ENCODE measurements at places on chromosomes 11 and 22.

- DNase-seq, result no peak
Measured at GRCh38 chr22:45125188-45125587, 38.5 kb upstream of the NUP50 start.

- peak; percentile 29 for DNase-seq
Measured at GRCh38 chr11:44329472-44330230, 19.7 kb upstream of the ALX4 start.

DNA sequence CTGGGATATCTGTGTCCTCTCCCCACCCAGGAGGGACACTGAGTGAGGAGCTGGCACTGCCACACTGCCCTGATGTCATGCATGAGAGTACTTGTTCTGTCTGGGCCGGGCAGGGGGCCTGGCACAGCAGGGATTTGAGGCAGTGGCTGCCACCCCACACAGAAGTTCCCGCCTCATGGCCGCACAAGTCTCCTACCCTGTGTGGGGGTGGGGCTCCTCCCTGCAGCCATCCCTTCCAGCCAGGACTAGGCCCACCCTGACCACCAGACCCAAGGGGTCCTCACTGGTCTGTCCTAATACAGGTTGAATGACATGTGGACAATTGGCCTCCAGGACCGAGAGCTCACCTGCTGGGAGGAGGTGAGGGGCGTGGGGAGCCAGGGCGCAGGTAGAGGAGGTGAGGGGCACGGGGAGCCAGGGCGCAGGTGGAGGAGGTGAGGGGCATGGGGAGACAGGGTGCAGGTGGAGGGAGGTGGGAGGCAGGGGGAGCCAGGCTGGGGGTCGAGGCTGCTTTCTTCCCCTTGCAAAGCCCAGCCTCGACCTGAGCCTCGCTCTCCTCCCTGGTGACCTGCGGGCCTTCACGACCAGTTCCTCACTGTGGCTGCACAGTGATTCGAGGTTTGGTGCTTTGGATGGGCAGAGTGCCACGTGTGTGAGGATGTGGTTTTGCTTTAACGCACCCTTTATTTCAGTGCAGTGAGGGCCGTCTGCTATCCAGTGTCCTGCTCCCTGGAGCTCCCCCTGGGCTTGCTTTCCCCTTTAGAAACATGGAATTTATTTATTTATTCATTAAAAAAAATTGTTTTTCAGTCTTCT lies 7.4 kb downstream of the LZTR1 start:
- DNase-seq, result no peak

DNA sequence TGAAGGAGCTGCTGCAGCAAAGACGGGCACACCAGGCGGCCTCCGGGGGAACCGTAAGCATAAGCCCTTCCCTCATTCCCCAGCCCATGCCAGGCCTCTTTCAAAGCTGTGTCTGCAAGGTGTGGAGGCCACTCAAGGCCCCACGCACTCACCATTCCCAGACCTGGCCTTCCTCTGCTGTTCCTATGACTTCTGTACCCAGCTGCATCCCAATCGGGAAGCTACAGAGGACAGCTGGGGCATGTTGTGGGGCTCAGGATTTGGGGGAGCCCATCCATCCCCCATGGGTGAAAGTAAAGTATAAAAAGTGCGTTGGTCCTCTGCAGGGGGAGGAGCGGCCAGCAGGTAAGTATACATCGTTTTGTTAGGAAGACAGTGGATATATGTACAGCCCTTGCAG lies 2.2 kb downstream of the POU2AF3 start:
- DNase-seq, result no peak

GRCh38 chr11:120512739-120513435 lies 1.3 kb downstream of the GRIK4 start:
- no peak for DNase-seq

DNA sequence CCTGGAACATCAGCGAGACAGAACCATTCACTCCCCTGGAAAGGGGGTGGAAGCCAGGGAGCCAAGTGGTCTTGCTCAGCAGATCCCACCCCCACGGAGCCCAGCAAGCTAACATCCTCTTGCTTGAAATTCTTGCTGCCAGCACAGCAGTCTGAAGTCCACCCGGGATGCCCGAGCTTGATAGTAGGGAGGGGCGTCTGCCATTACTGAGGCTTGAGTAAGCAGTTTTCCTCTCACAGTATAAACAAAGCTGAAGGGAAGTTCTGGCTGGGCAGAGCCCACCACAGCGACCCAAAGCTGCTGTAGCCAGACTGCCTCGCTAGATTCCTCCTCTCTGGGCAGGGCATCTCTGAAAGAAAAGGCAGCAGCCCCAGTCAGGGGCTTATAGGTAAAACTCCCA lies 764.8 kb upstream of the LUZP2 start:
- DNase-seq, result no peak

DNA sequence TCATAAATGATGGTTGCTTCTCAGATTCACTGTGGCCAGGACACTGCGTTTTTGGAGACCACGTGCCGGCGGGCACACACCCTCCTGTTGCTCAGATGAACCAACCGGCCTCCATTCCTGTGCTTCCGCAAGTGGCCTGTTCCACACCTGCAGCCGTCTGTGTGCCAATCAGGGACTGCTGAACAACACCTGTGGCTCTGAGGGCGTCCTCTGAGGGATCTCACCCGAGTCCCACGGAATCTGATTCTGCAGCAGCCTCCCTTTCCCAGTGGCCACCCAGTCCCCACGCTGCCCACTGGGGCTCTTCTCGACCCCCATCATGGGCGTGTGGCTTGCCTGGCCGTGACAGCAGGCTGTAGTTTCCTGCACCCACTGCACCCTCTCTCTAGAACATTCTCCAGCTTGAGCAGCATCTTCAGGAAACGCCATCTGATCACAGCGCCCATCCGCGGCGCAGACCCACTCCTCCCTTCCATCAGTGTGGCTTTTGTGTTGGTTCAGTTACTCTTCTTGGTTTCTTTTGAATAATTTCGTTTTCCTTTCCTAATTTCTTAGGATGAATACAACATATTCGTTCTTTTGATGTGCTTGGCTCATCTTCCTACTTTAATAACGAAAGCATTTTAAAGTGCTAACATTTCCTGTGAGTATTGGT lies 100.3 kb upstream of the SLC22A12 start:
- no peak for DNase-seq

DNA sequence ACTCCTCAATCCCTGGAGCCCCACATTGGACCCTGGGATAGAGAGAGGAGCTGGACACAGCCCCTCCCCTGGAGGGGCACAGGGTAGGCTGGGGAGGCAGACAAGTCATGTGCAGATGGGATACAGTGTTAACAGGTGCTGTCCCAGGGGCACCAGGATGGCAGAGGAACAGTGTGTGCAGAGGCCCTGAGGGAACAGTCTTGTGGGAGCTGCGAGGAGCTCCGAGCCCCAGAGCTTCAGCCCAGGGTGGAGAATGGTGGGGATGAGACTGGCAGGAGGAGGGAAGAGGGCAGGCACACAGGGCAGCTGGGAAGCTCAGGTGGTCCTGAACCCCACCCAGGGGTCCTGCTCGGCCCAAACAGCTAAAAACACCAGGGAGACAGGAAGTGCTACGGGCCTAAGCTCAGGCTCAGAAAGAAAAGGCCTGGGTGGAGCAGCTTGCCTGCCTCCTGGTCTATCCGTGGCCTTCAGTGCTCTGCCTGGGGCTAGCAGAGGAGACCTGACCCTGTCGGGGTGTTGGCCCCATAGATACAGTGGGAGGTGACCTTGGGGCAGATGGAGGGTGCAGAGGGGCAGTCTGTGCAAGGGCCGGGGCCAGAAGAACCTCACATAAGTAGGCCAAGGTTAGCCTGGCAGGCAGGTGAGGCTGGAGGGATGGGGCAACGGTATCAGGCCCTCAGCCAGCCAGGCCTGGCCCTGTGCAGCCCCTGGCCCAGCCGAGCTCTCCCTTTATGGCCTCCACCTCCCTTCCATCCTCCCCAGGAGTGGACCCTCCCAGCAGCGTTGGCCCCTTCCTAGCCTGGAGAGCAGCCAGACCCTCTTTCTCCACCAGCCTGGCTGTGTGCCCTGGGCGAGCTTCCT lies 15.4 kb downstream of the CAPN5 start:
- no peak for DNase-seq

- DNase-seq, result no peak
Measured at GRCh38 chr22:38731703-38732161, 24.1 kb downstream of the SUN2 start.

- DNase-seq, result no peak
Measured at GRCh38 chr11:64789331-64790204, 11.2 kb upstream of the SF1 start.

DNA sequence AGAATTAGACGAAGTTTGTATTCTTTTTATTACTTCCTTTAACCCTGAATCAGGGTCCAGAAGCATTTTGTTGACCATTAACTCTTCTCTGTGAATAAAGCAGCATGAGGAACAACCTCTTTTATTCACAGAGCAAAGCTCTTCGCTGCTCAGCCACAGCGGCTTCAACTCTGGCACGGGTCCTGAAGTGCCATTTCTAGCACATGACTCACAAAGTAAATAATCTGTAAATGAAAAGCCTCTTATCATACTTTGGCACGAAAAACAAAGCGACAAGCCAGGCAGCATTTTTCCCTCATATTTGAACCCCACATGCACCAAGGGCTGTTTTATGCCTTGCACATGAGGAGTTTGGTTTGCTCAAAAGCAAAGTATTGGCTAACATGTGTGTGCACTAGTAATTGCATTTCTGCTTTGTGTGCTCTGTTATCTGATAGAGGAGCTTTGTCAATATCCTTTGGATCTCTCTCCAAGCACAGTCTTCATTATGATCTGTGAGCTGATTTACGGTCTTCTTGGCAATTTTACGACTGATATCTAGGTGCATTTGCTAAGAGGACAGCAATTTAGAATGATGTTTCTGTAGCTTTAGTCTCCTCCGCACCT lies 33.0 kb upstream of the APOBEC3A start:
- DNase-seq, result peak; percentile 95

GRCh38 chr11:12087075-12088004 lies 23.1 kb upstream of the MICAL2 start:
- no peak for DNase-seq

- no peak for DNase-seq
Measured at GRCh38 chr11:34558211-34558610, 44.6 kb upstream of the ELF5 start.

GRCh38 chr11:125267548-125267947 lies 103.0 kb downstream of the PKNOX2 start:
- DNase-seq, result no peak

- DNase-seq, result no peak
Measured at GRCh38 chr22:19915287-19915954, 26.2 kb upstream of the COMT start.

DNA sequence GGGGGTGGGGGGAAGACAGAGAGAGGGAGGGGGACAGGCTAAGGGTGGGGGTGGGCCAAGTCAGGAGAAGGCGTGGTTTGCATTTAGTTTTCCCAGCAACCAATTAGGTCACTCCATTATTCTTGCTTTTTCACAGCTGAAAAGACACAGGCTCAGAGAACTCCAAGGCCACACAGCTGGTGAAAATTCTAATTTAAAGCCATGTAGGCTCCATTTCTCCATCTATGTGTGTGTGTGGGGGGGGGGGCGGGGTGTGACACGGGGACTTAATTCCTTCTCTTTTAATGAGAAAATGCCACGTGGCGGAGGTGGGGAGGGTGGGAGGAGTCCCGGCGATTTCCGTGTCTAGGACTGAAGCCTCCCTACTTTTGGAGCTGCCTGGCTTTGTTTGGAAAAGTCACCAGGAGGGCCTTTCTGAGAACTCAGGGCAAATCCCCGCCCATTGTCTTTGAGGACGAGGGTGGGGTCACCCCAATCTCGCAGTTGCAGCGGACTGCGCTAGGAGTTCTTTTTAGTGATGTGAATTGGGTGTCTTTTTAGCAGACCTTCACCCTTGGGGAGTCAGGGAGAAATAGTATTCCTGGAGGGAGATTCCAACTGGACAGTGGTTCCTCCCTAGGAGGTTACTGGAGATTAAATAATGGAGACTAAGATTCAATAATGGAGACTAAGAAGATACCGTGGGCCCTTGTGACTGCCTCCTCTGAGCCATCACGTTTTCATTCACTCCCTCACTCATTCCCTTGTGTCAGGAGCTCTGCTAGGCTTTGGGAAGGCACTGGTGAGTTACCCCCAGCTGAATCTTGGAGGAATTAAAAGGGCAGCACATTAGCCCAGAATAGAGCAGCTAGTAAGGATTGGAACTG lies 36.4 kb upstream of the PTPRJ start:
- no peak for DNase-seq

DNA sequence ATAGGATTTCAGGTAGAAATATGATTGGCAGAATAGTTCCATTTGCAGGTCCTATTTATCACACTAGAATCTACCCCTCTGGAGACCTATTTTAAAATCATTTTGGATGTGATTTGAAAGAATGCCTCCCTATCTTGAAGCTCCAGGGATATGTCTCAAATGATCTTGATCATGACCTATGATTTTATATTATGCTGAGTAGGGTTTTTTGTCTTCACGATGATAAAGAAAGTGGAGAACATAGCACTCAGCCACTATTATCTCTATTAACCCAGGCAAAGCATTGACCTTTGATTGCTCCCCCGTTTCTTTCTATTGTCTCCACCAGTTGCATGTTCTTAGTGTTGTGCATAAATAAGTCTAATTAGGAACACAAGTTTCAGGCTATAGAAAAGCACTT lies 307.9 kb downstream of the BLID start:
- no peak for DNase-seq

GRCh38 chr22:41401781-41402648 lies 20.3 kb downstream of the TEF start:
- DNase-seq, result peak; percentile 73

- no peak for DNase-seq
Measured at GRCh38 chr11:61442616-61443015, 12.7 kb downstream of the SDHAF2 start.

DNA sequence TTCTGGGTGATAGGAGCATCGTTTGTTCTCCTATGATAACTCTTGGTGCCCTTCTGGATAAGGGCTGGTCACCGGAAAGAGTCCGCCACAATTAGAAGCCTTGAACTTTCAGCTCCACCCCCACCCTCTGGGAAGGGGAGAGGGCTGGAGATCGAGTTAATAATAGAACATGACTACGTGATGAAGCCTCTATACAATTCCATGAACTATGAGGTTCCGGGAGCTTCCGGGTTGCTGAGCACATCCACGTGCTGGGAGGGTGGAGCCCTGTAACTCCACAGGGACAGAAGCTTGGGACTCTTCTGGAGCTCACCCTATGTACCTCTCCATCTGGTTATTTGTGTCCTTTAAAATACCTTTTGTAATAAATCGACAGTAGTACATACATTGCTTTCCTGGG lies 40.3 kb downstream of the ARHGAP42 start:
- DNase-seq, result no peak

DNA sequence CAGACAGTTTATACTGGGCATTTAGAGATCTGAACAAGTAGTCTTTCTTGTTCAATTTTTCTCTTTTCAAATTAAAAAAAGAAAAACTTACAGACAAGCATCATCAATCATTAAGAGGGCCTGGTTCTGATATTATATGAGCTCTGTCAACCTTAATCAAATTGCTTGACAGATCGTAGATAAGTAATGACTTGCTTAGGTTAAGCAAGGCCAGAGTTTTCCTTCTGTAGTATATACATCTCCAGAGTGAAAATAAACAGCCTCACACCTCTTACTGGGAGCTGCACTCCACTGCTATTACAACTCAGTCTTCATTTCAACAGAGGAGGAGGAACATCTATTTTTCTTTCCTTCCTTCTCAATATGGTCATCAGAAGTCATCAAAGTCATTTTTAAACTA lies 13.5 kb downstream of the CDON start:
- DNase-seq, result no peak

GRCh38 chr22:39959640-39960447 lies at the start of gene TMA7B:
TSS of gene TMA7B (plus strand) at chr22:39960397. CDS start at chr22:39964375, 3,978 bp downstream.
- DNase-seq, result no peak

GRCh38 chr11:621838-622237 lies 2.9 kb downstream of the CDHR5 start:
- DNase-seq, result no peak

All from DMS79 treated with DMSO at 0.1 percent for 48 hours (cell line).